ENCODE measurements at places on chromosomes 3 and 15.

GRCh38 chr15:42373274-42373673 is 14.0 kb downstream of the CAPN3 start:
- DNase-seq: no peak

GRCh38 chr3:42653560-42654330 is at the start of gene ZBTB47:
Gene ZBTB47, plus strand, starts transcription at chr3:42653697. Its CDS starts 4,659 bp downstream, at chr3:42658356.
- DNase-seq: no peak

DNA sequence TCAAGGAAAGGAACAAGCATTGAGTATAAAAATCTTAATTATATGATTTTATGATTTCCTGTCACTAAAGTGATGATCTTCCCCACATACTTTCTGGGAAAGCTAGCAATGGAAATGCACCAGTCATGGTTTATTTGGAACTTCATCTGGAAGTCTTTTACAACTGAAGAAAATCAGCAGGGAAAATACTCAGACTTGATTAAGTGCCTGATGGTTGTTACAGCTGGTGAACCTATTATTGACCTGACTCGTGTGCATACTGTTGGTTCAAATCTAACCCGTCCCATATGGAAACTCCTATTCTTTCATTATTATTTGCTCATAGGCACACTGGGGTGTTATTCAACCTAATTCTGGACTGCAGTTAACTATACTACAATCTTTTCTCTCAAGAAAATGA is 701.8 kb upstream of the CCDC54 start:
- DNase-seq: no peak

GRCh38 chr15:100994597-100995446 is 75.7 kb downstream of the LRRK1 start:
- no peak for DNase-seq

DNA sequence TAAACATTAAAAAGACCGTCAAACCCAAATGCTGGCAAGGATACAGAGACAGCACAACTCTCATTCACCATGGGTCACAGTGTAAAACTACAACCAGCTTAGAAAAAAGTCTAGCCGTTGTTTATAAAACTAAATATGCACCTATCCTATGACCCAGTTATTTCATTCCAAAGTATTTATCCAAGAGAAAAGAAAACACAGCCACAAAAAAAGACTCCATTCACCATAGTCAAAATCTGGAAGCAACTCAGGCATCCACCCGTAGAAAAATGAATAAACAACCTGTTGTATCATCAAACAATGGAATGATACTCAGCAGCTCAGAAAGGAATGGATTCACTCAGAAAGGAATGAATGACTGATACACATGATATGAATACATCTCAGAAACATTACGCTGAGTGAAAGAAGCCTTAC is 28.6 kb downstream of the PLD1 start:
- no peak for DNase-seq

- DNase-seq: no peak
Measured at GRCh38 chr3:195591852-195592251, 8.1 kb upstream of the APOD start.

DNA sequence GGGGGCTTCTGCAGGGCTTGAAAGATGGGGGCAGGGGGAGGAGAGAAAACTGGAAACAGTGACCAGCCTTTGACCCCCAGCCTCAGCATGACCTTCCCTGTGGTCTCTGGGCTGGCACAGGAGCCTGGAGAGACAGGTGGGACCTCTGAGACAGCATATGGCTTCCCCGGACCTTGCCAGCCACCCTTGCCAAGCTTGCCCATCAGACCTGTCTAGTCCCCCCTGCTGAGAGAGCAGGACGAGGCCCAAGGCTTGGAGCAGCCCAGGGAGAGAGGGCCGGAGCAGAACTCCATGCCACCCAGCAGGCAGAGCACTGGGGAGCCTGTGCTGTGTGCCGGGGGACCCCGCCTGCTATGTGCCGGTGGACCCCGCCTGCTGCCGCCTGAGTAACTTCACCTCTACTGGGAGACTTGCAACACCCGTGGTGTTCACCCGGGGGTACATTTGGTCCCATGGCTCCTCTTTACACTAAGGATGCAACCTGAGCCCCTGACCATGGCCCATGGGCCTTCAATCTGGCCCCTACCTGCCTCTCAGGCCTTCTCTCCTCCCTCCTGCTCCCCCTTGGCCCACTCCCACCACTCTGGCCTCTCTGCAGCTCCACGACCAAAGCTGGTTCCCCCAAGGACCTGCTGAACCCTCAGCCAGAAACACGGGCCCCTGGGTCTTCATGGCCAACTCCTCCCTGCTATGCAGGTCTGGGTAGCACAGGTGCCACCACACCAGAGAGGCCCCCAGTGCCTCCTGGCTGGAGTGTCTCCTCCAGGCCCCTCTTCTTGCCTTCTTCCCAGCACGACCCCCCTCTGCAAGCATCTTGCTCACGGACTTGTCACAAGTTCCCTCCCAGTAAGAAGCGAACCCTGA is 21.1 kb upstream of the SLC41A3 start:
- no peak for DNase-seq

DNA sequence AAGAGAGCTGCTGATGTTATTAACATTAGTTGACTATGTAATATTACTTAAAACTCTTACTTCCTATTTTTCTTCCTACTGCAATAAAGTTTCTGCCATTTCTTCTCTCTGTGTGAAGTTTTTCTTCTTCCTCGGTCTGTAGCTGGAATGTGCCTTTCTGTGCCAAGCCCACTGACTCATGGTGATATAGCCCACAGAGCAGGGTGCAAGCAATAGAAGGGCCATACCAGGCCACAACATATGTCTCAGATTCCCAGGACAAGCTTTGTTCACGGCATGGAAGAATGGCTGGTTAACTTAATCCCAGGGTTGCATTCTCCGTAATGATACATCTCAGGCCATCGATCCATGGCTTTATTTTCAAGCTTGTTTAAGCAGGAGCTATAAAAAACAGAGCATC is 815.3 kb downstream of the TUSC7 start:
- DNase-seq: no peak

DNA sequence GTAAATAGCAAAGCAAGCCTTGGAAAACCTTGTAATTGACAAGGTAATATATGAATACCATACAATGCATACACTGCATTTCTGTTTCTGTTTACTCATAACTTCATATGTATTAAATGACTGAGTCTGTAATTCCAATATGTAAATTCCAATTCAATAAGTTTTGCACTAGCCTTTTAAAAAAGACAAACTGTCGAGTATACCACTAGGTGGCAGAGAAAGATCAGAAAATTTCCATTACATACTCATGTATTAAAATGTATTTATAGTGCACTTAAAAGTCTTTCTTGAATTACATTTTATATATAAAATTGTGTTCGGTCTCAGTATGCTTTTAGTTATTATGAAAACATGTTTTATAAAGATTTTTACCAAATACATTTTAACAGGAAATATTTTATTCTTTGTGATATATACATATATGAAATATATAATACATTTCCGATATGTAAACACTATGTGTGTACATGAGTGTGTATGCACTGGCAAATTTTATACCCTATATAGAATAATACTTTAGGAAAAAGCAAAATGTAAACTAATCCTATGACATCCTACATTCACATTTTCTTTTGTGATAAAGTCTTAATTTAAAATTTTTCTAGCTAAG is 216.8 kb downstream of the VGLL3 start:
- no peak for DNase-seq

DNA sequence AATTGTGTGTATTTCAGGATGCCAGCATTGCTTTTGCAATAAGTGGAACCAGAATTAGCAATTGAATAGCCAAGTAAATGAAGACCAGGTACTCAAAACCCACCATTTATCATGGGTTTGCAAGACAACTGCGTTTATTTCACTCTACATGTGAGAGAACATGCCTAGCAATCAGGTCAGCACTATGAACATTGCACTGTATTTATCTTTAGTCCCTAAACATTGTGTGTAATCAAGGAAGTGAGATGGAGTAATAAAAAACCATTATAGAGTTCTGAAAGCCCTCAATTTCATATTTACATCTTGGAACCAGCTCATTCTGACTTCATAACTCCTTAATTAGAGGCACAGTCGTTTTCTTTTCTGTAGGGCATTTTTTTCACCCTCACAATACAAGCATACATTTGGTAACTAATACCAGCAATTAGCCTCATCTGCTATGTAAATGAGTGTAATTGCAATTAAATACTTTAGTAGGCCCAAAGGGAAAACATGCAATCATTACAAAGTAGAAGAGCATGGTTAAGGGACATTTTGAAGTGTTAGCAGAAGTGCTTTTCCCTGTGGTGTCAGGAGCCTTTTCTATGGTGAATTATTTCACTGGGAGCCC is 153.1 kb upstream of the DPH6 start:
- DNase-seq: no peak

- no peak for DNase-seq
Measured at GRCh38 chr3:149575961-149576564, 81.8 kb downstream of the WWTR1 start.

GRCh38 chr3:29092348-29092747 is 188.5 kb upstream of the RBMS3 start:
- no peak for DNase-seq

DNA sequence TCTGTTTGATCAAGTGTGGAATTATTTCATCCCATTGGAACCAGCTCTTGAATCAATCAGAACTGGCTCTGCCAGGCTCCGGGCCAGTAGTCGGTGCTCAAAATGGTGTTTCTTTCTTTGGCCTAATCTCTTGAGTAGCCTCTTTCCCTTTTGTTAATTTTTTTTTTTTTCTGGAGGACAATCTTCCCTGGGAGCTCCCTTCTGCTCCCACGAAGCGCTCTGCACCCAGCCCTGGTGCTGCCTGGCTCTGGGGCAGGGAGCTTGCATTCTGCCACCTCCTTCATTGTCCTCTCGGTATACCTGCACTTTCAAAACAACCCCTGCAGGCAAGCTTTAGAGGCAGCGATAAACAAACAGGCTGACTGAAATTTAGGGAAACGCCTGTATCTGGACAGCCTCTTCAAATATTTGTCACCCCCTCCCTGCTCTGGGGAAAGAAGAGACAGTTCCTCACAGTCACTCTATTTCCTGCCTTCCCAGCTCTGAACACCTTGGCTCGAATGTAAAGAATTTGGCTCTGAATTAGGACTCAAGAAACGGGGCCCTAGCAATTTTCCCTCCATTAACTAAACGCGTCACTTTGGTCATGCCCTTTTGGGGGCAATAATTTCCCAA is 1.1 kb upstream of the THSD4 start:
- no peak for DNase-seq

DNA sequence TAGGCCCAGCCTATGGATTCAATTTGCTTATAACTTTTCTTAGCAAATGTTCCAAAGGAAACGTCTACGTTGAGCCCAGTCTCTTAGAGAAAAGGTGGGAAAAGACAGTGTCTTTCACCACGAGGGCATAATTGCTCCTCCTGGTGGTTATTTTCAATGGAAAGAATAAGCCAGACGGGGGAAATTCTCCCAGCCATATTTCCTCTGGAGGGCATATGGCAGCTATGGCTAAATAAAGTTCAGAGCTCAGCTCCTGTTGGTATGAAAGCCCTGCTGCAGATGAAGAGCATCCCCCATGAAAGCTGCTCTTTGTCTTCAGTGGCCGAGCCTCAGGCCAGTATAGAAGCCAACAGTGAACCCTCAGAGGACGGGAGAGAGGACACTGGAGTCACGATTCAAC is 297.9 kb downstream of the RYR3 start:
- no peak for DNase-seq

GRCh38 chr3:161153480-161153879 is 48.3 kb upstream of the B3GALNT1 start:
- DNase-seq: no peak

DNA sequence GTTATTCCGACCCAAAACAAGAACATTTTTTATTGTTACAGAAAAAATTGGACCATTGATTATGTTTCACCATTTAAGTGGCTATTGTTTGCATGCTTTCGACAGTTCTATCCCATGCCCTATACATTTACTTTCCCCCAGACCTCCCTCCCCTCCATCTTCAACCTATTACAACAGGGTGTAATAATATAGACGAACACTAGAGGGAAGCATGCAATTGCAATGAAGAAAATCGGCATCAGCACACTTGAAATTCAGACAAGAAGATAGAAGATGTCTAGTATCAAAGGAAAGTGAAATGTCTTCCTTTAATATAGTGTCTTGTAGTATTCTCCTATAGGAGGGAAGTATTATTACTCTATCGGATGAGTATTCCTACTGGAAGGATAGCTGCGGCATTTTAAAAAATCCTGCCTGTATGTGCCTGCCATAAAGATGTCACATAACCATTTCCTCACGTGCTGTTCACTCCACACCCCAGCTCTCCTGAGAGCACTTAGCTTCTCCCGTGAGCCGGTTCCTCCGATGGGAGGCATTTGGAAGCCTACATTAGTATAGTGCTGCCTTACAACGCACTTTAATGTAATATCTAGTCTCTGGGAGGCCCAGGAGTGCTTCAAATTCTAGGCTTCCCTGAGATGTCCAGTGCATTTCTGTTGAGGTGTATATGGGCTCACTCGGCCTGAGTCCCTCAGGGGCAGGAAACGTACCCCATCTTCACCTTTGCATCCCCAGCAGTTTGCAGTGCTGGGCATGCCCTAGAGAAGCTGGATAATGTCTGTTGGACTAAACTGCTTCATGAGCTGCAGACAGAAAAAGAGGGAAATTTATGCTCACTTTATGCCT is 17.8 kb upstream of the ERICH6 start:
- no peak for DNase-seq

- no peak for DNase-seq
Measured at GRCh38 chr3:23440416-23441294, 237.5 kb downstream of the UBE2E2 start.

- DNase-seq: no peak
Measured at GRCh38 chr3:184968115-184968514, 156.1 kb downstream of the VPS8 start.

DNA sequence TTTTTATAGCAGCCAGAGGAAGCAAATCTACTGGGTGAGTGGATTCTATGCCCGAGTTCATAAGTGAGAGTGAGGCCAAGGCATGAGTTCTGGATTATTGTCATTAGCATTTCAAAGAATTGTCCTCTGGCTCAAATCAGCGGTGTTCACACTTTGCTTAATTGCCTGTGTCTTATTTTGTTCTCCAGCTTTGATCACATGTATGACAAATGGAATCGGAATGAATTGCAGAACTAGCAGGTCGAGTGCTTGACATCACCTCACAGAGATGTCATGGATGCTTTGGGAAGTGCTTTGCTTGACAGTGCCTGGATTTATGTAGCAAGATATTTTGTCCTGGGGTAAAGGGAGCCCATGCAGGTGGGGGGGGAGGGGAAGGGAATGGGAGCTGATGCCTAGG is 68.0 kb downstream of the SH3GL3 start:
- DNase-seq: no peak

DNA sequence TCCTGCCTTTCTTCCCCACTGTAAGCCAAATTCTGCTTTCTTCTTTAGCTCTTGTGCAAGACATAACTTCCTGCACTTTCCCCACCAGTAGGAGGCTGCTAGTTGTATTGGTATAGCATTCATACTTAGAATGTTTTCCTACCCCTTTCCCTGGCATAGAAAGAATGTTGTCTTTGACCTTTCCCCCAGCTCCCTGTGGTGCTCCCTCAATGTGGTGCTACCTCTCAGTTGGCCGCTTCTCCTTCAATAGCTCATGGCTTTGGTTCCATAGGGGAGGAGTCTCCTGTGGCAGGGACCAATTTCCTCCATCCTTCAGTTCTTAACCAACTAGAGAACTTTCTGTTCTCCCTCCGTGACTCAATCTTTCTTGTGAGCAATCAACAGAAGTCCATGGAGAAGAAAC is 67.5 kb upstream of the AKAP13 start:
- no peak for DNase-seq

All from stimulated activated CD8-positive, alpha-beta memory T cell treated with anti-CD3 and anti-CD28 coated beads, Interleukin-15, amount 100 ng/mL, for 24 hours (primary cell).